ENCODE measurements at places on chromosomes 6 and 20. TPM values are rescaled to one million over a fixed set of nuclear protein-coding genes. Genes with fewer than 3 reads are reported as not detected.
A peak's percentile ranks its signal among the peaks of the same experiment; 100 is the strongest.

GRCh38 chr6:138682704-138683527, 90.7 kb upstream of the CCDC28A start:
- H3K27ac ChIP-seq, result no peak overlapping the region
- H3K4me1 ChIP-seq, result no peaks in the 10 kb centered on the region
- no peaks in the 10 kb centered on the region for H3K27me3 ChIP-seq
- no peak overlapping the region for H3K4me3 ChIP-seq
- H3K36me3 ChIP-seq, result no peaks in the 10 kb centered on the region

Gene HLA-A
- total RNA-seq, result 107 TPM

Gene LZTS3
- total RNA-seq, result 3.9 TPM

DNA sequence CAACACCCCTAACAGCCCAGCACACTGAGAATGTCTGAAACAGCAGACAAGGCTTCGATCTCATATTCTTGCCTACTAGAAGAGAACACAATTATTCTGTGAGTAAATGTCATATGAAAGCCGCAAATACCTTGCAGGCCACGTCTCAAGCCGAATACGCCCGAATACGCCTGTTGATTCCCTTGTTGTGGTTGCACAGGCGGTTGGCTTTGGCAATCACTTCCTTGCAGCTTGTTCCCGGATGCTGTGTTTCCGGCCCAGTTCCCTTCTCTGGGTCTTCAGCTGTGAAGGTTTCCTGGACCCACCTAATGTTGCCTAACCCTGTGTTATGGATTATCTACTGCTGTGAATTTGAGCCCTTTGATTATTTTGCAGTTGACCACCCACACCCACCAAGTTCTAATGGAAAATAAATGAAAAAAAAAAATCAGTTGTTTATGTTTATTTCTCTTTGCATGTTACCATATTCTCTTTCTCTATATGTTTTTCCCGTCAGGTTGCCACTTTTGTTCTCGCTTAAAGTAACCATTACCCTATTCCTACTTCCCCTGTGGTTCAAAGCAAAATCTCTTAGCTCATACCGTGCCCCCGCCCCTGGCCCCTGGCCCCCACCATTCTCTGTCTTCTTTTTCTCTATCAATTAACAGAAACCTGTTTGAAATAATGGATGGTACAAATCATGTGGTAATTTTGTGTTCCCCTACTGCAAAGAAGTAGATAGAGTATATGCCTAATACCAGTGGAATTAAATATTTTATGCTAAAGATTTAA, 172.4 kb downstream of the ADGB start:
- no peak overlapping the region for H3K4me3 ChIP-seq
- H3K27ac ChIP-seq, result no peak overlapping the region
- no peaks in the 10 kb centered on the region for H3K27me3 ChIP-seq
- H3K4me1 ChIP-seq, result no peaks in the 10 kb centered on the region
- no peaks in the 10 kb centered on the region for H3K36me3 ChIP-seq
- peak; percentile 54 for DNase-seq

- H3K4me1 ChIP-seq, result no peaks in the 10 kb centered on the region
- no peaks in the 10 kb centered on the region for H3K27me3 ChIP-seq
- H3K36me3 ChIP-seq, result no peaks in the 10 kb centered on the region
- H3K4me3 ChIP-seq, result no peak overlapping the region
- DNase-seq, result no peak
- H3K27ac ChIP-seq, result no peak overlapping the region
These were observed 9.6 kb upstream of the APCDD1L start for GRCh38 chr20:58524814-58525213.

Gene SLC32A1
- not detected for total RNA-seq

Gene CCDC167
- 19.7 TPM for total RNA-seq

DNA sequence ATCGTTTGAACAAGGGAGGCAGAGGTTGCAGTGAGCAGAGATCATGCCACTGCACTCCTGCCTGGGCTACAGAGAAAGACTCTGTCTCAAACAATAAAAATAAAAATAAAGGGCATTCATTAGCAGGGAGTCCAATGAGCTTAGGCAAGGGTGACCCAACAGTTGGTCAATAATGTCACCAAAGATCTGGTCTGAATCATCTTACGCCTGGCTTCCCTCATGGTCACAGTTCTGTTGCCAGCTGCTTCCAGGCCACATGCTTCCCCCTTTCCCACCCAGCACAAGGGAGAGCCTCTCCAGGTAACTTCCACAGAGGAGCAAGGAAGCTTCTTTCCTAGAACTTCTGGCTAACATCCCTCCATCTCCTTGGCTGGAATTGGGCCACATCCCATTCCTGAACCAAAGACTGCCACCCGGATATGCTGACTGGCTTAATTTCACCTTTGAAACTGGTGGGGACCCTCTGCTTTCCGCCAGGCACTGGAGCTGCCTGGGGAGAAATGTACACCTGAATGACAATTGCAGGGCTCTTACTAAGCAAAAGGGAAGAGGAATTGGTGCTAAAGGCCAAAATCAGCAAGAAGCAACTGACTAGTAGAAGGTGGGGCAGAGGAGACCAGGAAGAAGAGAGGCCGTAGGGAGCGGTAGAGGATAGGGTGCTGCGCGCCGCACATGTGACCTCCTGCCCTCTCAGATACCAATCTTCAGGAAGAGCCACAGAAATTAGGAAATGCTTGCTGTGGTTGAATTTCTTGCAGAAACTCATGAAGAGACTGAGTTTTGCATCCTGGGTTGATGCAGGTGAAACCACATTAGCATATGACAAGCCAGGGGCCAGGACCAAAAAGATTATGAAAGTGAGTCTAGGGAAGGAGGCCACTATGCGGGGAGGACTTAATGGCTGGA, 8.3 kb upstream of the SCML4 start:
- H3K4me1 ChIP-seq, result no peaks in the 10 kb centered on the region
- no peaks in the 10 kb centered on the region for H3K27me3 ChIP-seq
- H3K27ac ChIP-seq, result no peak overlapping the region
- DNase-seq, result no peak

DNA sequence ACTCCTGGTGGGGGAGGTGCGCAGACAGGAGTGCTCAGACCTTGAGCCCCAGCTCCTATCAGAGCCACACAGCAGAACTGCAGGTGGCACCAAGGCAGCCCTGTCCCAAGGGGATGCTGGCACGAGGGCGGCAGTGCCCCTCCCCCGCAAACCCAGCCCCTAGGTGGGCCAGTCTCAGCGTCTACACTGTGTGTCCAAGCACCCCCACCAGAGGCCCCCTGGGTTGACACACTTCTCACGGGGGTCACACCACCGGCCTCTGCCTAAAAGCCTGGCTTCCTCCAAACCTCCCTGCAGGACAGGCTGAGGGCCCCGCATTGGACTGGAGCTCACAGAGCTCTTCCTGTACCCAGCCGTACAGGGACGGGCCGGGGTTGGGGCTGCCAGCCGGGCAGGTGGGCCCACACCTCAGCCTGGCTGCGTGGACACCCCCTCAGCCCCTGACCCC, 8.1 kb downstream of the SLC2A4RG start:
- no peaks in the 10 kb centered on the region for H3K4me1 ChIP-seq
- no peaks in the 10 kb centered on the region for H3K27me3 ChIP-seq
- no peak overlapping the region for H3K27ac ChIP-seq

- DNase-seq, result peak; percentile 61
- peak overlapping the region; percentile 37 for H3K4me3 ChIP-seq
- H3K27me3 ChIP-seq, result no peaks in the 10 kb centered on the region
- H3K4me1 ChIP-seq, result no peaks in the 10 kb centered on the region
These were observed 94.0 kb downstream of the CD83 start for GRCh38 chr6:14211562-14211942.

DNA sequence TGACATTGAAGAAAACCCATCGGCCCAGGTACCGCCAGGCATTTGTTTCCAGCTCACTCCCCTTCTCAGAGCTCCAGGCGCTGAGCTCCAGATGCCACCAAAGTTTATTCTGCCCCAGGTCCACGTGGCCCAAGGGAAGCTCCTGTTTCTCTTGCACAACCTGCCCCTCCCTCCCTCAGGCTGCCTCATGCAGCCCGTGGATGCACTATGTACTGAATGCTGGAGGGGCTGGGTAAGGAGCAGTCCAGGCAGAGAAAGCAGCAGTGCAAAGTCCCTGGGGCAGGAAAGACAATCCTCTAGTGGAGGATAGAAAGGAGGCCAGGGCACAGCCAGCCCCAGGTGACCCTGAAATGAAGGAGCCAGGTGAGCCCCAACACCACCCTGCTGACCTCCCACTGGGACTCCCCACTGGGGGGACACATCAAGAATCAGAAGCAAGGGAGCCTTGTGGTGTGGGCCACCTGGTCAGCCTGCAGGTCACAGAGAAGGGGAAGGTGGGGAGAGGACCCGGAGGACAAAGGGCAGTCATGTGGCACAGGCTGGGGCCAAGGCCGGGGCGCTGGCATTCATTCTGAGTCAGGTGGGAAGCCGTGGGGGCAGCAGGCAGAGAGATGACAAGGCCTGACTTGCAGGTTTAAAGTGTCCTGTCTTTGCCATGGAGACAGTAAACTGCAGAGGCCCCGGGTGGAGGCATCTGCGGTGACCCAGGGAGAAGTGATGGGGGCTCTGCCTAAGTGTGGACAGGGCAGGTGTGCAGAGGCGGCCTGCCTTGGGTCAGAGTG, 230.1 kb downstream of the PREX1 start:
- no peaks in the 10 kb centered on the region for H3K36me3 ChIP-seq
- no peaks in the 10 kb centered on the region for H3K4me1 ChIP-seq
- H3K27me3 ChIP-seq, result no peaks in the 10 kb centered on the region
- no peak overlapping the region for H3K27ac ChIP-seq

Gene EPHA7
- total RNA-seq, result not detected

GRCh38 chr20:57369596-57369995, 18.5 kb downstream of the RAE1 start:
- H3K36me3 ChIP-seq, result peaks cover 19% of the 10 kb centered on the region
- DNase-seq, result no peak
- H3K4me1 ChIP-seq, result no peaks in the 10 kb centered on the region
- no peak overlapping the region for H3K4me3 ChIP-seq

DNA sequence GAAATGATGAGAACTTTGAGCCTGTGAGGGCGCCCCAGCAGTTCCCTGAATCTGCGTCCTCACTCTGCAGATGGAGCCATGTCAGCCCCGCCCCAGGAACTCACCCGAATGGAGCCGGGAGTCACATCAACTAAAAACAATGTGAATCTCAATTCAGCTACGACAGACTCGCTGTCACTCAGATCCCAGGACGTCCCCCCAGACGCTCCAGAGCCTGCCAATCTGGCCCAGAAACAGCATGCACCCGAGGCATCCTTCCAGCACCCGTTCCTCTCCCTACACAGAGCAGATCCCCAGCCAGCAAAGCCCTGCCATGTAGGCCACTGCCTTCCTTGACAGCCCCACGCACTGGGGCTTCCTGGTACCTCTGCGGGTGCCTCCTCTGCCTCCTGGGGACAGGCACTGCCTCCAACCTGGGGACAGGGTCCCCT, 248.0 kb downstream of the TTLL2 start:
- H3K4me1 ChIP-seq, result peaks cover 15% of the 10 kb centered on the region
- H3K27ac ChIP-seq, result no peak overlapping the region
- no peaks in the 10 kb centered on the region for H3K36me3 ChIP-seq
- H3K27me3 ChIP-seq, result no peaks in the 10 kb centered on the region
- H3K4me3 ChIP-seq, result no peak overlapping the region

DNA sequence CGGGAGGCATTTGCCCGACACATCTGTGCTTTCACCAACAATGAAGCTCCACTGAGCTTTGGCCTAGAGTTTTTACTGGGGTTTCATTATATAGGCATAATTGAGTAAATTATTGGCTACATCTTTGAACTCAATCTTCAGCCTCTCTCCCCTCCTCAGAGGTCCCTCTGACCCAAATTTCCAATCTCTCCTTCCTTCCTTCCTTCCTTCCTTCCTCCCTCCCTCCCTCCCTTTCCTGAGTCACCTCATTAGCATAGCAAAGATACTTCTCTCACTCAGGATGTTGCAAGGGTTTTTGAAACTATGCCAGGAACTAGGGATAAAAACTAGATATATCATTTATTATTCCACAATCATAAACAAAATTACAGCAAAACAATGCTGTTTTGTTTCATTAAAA, 238.2 kb upstream of the PRND start:
- no peak overlapping the region for H3K4me3 ChIP-seq
- H3K27ac ChIP-seq, result no peak overlapping the region
- H3K36me3 ChIP-seq, result no peaks in the 10 kb centered on the region
- DNase-seq, result no peak
- H3K4me1 ChIP-seq, result no peaks in the 10 kb centered on the region

GRCh38 chr6:1039746-1040145, 272.2 kb upstream of the FOXQ1 start:
- H3K4me3 ChIP-seq, result no peak overlapping the region
- H3K36me3 ChIP-seq, result no peaks in the 10 kb centered on the region
- no peaks in the 10 kb centered on the region for H3K27me3 ChIP-seq
- no peak overlapping the region for H3K27ac ChIP-seq
- H3K4me1 ChIP-seq, result peaks cover 5% of the 10 kb centered on the region
- no peak for DNase-seq

Gene DST
- total RNA-seq, result 173 TPM

Gene POFUT1
- 27.5 TPM for total RNA-seq

Gene MYB
- total RNA-seq, result not detected

DNA sequence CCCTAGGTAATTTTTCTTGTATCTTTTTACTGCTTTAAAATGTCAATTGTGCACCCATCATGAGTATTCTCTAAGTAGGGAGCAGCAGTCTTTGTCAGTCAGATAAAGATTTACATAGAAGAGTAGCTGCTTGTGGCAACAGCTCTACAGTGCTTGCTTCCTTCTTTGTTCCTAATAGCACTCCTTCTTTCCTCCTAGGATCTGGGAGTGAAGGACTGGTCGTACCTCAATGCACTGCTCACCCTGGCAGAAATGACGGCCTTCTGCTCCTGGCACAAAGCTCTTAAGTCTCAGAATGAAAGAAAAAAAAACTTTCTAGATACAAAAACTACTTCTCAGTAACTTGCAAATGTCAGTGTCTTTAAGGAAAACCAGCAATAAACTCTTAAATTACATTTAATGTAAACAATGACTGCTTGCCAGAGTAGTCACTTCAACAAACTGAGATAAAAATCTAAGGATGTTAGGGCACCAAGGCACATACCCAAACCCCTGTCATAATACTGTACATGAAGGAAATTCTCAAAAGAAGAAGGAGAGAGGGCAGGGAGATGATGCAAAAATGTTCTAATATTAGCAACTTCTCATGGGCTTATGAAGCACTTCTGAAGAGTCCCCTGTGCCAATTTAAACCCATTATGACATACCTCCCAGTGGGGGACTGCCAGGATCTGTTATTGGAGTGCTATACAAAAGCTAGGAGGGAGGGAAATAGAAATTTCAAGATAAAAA, 34.0 kb downstream of the NCOA6 start:
- H3K4me3 ChIP-seq, result no peak overlapping the region
- H3K36me3 ChIP-seq, result no peaks in the 10 kb centered on the region
- DNase-seq, result no peak
- H3K27me3 ChIP-seq, result no peaks in the 10 kb centered on the region

Gene PRICKLE4
- total RNA-seq, result 1.8 TPM

- H3K27me3 ChIP-seq, result no peaks in the 10 kb centered on the region
- H3K4me1 ChIP-seq, result no peaks in the 10 kb centered on the region
- no peaks in the 10 kb centered on the region for H3K36me3 ChIP-seq
- no peak overlapping the region for H3K4me3 ChIP-seq
- DNase-seq, result no peak
These were observed 84.1 kb downstream of the SMOC2 start for GRCh38 chr6:168525114-168525513.

GRCh38 chr6:67888546-67888885, 746.6 kb upstream of the ADGRB3 start:
- H3K4me3 ChIP-seq, result no peak overlapping the region
- no peak overlapping the region for H3K27ac ChIP-seq

GRCh38 chr6:116697480-116697879, 16.5 kb downstream of the KPNA5 start:
- no peaks in the 10 kb centered on the region for H3K27me3 ChIP-seq
- no peaks in the 10 kb centered on the region for H3K4me1 ChIP-seq

- peak; percentile 80 for DNase-seq
- no peaks in the 10 kb centered on the region for H3K27me3 ChIP-seq
- peak overlapping the region; percentile 57 for H3K27ac ChIP-seq
- H3K4me1 ChIP-seq, result no peaks in the 10 kb centered on the region
These were observed 1.1 kb upstream of the RPS6KA2 start for GRCh38 chr6:166627875-166628801.
